ENCODE measurements at places on chromosomes 7 and 10.

GRCh38 chr7:132654150-132654549 is 77.9 kb upstream of the PLXNA4 start:
- H3K4me3 ChIP-seq = no peak overlapping the region
- peaks cover 9% of the 10 kb centered on the region for H3K4me1 ChIP-seq
- H3K27ac ChIP-seq = no peak overlapping the region
- DNase-seq = no peak

GRCh38 chr10:34995925-34996324 is 94.2 kb downstream of the CUL2 start:
- no peak for DNase-seq
- H3K27ac ChIP-seq = no peak overlapping the region
- no peaks in the 10 kb centered on the region for H3K36me3 ChIP-seq
- no peak overlapping the region for H3K4me3 ChIP-seq
- H3K27me3 ChIP-seq = peaks cover 4% of the 10 kb centered on the region
- H3K4me1 ChIP-seq = no peaks in the 10 kb centered on the region

GRCh38 chr7:137772316-137772715 is 74.5 kb downstream of the DGKI start:
- H3K27ac ChIP-seq = no peak overlapping the region
- no peaks in the 10 kb centered on the region for H3K27me3 ChIP-seq
- no peaks in the 10 kb centered on the region for H3K4me1 ChIP-seq
- H3K36me3 ChIP-seq = no peaks in the 10 kb centered on the region

DNA sequence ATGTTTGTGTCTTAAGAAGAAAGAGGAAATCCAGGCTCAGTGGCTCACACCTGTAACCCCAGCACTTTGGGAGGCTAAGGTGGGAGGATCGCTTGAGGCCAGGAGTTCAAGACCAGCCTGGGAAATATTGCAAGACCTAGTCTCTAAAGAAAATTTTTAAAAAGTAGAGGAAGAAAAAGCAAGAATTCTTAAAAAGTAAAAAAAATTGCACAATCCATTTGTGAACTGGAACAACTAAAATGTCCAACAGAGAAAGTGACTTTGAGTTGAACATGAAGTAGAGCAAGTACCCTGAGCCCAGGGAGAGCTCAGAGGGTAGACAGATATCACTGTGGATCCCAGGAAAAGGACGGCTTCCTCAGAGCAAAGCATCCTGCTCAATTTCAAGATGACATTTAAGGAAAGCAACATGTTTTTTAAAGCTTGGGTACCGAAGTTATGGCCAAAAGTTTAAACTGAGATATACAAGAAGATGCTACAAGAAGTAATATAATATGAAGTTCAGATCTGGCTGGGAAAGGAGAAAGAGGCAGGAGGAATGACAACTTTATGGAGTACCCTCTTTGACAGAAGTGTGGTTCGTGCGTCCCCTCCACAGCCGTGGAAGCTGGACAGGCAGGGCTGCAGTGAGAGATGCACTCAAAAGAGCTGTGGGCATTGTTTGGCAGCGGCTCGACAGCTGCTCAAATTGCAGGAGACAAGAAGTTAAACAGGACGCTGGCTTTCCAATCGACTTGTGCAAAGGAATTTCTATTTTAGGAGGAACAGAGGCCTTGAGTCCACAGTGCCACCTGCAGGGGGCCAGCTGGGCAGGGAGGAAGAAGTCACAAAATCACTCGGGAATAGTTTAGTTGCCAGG is 201.3 kb downstream of the JCAD start:
- no peaks in the 10 kb centered on the region for H3K27me3 ChIP-seq
- DNase-seq = no peak
- no peak overlapping the region for H3K27ac ChIP-seq
- no peaks in the 10 kb centered on the region for H3K36me3 ChIP-seq
- no peak overlapping the region for H3K4me3 ChIP-seq
- H3K4me1 ChIP-seq = no peaks in the 10 kb centered on the region

DNA sequence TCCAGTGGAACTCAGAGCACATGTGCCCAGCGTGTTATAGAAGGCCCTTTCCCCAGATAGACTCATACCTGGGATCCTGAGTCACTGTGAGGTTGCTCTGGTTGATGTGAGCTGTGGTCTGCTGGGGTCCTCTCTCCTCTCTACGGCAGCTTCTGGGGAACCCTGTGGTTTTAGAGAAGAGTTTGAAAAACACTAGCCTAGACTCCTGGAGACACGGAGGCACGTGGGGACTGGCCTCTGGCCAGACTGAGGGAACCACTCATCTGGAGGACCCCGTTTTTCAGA is 10.3 kb downstream of the ZNF775 start:
- peaks cover 40% of the 10 kb centered on the region for H3K4me1 ChIP-seq
- H3K36me3 ChIP-seq = no peaks in the 10 kb centered on the region
- H3K27me3 ChIP-seq = peaks cover 5% of the 10 kb centered on the region
- no peak overlapping the region for H3K27ac ChIP-seq
- DNase-seq = no peak

DNA sequence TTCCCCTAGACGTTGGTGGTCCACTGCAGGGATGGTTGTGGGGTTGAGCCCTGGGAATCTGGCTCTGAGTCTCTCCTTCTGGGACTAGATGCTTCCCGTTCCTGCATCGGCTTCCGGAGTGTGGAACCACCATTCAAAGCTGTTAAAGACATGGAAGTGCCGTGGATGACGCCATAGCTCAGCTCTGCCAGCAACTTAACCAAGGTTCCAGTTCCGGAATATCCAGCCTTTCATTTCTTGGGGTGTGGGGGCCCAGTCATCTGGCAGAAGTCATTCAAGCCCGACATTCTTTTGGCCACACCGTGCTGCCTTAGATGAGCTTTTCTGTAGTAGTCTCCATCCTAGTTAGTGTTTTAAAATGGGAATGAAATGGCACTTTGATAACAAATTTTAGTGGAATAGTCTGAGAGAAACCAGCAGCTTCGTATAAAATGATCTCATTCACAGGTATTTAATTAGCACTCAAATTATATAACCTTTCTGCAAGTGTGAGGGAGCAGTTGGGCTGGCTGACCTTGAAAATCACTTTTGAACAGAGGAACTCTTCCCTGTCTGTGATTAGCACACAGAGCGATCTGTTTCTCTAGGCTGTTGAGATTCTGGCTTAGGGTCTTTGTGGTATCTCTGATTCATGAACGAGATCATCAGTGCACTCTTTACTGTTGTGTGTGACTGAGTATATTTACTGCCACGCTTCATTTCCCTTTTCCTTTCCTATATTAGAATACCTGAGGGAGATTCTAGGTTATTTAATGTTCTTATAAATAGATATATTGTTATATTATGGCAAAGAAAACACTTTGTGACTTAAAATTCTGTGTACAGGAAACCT is 19.9 kb downstream of the LMTK2 start:
- no peaks in the 10 kb centered on the region for H3K36me3 ChIP-seq
- peaks cover 7% of the 10 kb centered on the region for H3K4me1 ChIP-seq
- DNase-seq = no peak
- no peaks in the 10 kb centered on the region for H3K27me3 ChIP-seq
- no peak overlapping the region for H3K4me3 ChIP-seq
